Right atrium auricular region (tissue), 2 donors: ENCODE measurements at places on chromosomes 2 and 18. TPM values are rescaled to one million over a fixed set of nuclear protein-coding genes. Genes with fewer than 3 reads are reported as not detected.

DNA sequence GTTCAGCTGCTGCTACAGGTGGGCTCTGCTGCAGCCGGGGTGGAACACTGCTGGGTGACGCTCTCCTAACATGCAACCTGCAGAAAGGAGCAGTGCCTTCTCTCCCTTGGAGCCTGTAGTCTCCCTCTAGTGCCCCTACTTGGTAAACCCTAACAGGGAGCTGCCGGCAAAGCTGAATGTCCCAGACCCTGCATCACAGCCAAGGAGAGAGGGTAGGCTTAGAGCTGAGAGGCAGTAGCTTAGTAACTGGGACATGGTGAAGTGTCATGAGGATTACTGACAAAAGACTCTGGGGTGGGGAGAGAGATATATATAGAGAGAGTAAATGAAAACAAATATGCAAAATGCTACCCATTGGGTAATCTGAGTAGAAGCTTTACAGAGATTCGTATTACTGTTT, 9.9 kb downstream of the NCAPH start:
- no peak for DNase-seq

GRCh38 chr2:200203381-200203827, 103.1 kb upstream of the SPATS2L start:
- no peak for DNase-seq

DNA sequence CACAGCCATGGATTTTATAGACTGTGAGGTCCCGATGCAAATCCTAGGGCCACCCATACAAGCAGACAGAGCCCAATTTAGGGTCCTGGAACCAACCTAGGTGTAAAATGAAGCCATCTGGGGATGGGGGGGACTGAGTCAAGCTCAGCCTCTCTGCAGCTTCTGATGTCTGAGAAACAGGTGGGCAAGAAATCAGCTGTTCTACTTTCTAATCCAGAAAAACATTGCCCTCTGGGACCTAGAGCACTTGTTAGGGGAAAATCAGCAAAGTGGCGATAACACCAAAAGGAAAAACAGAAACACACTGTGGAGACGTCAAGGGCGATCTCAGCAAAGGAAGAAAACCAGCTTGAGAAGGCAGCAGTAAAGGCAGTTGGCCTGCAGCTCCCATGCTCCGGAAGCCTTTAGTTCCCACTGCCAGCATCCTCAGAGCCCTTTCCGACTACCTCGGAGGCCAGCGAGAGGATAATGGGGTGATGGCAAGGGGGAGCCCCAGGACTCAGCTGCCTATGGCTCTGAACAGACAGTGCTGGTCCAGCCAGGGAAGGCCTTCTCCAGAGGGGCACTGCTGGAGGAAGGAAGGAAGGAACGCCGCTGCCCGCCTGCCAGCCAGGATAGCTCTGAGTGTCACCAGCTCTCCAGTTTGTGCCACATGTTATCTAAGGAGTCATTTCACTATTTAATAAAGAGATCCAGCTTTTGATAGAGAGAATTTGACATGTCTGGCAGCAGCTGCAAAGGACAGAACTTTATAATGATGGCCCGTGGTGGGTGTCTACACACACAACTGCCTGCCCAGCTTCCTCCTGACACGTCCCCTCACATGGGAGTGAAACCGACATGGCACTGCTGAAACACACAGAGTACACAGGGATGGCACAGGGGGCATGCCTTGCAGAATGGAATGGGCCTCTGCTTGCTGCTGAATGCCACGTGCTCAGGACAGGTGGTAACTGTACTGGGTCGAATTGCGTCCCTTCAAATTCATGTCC, 37.7 kb downstream of the HS1BP3 start:
- DNase-seq: no peak

Gene SNORC
- total RNA-seq: 0.12 TPM

Gene TEX44
- total RNA-seq: not detected
